ENCODE measurements at places on chromosomes 6 and 20.
A peak's percentile ranks its signal among the peaks of the same experiment; 100 is the strongest.

GRCh38 chr20:40293740-40294139 is 395.3 kb downstream of the MAFB start:
- no peak for DNase-seq
- no peak overlapping the region for H3K4me3 ChIP-seq
- H3K4me1 ChIP-seq, result no peaks in the 10 kb centered on the region

DNA sequence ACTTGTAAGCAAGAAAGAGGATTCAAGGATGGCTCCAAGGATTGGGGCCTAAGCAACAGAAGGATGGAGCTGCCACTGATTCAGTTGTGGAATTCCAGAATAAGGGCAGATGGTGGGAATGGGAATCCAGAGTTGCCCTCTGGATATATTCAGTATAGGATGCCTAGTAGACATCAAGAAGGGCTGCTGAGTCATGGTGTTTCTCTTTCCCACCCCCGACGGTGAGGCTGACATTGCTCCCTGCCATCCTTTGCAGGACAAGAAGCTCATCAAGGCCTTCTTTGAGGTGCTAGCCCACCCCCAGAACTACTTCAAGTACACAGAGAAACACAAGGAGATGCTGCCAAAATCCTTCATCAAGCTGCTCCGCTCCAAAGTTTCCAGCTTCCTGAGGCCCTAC is 11.2 kb upstream of the ZNF76 start:
- DNase-seq, result no peak
- H3K27me3 ChIP-seq, result no peaks in the 10 kb centered on the region
- H3K27ac ChIP-seq, result no peak overlapping the region
- H3K4me1 ChIP-seq, result peaks cover 2% of the 10 kb centered on the region

- DNase-seq, result no peak
- no peak overlapping the region for H3K27ac ChIP-seq
- H3K36me3 ChIP-seq, result no peaks in the 10 kb centered on the region
- no peaks in the 10 kb centered on the region for H3K27me3 ChIP-seq
- H3K4me3 ChIP-seq, result no peak overlapping the region
- no peaks in the 10 kb centered on the region for H3K4me1 ChIP-seq
These were observed 213.8 kb downstream of the IBTK start for GRCh38 chr6:82033631-82034211.

GRCh38 chr6:74937936-74938335 is 267.9 kb downstream of the COL12A1 start:
- no peak overlapping the region for H3K27ac ChIP-seq
- H3K4me3 ChIP-seq, result no peak overlapping the region
- no peak for DNase-seq
- H3K36me3 ChIP-seq, result no peaks in the 10 kb centered on the region
- H3K4me1 ChIP-seq, result no peaks in the 10 kb centered on the region
- no peaks in the 10 kb centered on the region for H3K27me3 ChIP-seq

- no peak for DNase-seq
- H3K4me1 ChIP-seq, result no peaks in the 10 kb centered on the region
- H3K27ac ChIP-seq, result no peak overlapping the region
- H3K4me3 ChIP-seq, result no peak overlapping the region
These were observed 742.7 kb upstream of the SLC35B3 start for GRCh38 chr6:9178071-9178470.

DNA sequence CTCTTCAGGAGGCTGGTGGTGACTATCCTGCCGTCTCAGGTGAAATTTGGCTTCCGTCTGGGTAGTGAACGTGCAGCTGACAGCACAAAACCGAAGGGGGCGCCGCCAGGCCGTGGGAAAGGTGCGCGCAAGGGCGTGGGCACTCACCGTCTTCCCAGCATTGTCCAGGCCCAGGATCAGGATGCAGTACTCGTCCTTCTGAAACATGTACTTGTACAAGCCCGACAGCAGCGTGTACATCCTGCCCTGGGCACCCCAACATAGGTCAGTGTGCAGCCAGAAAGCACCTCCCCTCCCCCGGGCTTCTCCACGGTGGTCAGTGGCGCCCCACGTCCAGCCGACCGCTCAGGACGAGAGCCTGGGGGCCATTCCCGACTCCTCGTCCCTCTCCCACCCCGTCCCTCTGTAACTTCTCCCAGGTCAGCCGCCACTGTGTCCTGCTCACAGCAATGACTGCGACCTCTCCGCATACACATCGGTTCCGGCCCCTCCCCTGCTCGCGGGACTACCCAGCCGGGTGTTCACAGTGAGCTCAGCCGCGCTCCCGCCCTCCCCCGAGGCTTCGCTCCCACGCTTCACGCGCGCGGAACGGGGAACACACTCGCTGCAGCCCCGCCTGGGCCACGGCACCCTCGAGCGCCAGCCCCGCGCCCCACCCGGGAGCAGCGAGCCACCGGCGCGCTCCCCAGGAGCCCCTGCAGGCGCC is 771 bp downstream of the ARFRP1 start:
- peaks cover 59% of the 10 kb centered on the region for H3K36me3 ChIP-seq
- peak overlapping the region; percentile 87 for H3K4me3 ChIP-seq
- H3K27me3 ChIP-seq, result no peaks in the 10 kb centered on the region
- no peak for DNase-seq
- peak overlapping the region; percentile 72 for H3K27ac ChIP-seq
- peaks cover 42% of the 10 kb centered on the region for H3K4me1 ChIP-seq

DNA sequence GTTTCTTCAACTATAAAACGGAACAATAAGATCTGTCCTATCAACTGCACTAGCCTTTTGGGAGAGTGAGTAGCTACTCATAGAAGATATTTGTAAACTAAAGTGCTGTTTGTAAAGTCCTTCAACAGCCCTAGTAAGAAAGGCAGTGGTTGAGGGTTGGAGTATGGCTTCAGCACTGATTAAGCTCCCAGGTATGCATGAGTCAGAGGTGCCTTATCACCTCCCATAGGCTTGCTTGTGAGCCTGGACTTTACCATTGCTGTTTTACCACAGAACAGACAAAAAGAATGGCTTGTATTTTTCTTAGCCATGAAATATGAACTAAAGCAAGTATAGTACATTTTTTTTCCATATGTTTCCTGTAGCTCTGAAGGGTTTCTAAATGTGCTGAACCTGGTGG is 44.1 kb downstream of the SAMD3 start:
- H3K36me3 ChIP-seq, result no peaks in the 10 kb centered on the region
- H3K4me1 ChIP-seq, result peaks cover 3% of the 10 kb centered on the region
- DNase-seq, result no peak
- no peaks in the 10 kb centered on the region for H3K27me3 ChIP-seq

DNA sequence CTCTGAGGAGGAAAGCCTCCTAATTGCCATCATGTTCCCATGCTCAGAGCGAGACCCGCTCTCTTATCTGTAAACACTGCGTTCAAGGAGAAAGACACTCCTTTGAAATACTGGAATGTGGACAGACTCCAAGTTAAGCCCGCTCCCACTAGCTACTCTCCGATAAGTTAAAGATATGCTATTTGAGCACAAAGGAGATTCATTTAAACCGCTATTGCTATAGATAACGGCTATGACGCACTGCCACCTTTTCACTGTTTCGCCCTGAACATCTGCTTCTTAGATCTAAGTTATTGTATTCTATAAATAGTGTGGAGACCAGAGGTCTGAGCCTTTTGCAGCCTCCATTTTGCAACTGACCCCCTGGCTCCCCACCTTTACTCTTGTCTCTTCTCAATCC is 82.3 kb downstream of the GPX5 start:
- H3K4me3 ChIP-seq, result no peak overlapping the region
- peaks cover 51% of the 10 kb centered on the region for H3K27me3 ChIP-seq
- no peaks in the 10 kb centered on the region for H3K36me3 ChIP-seq
- H3K27ac ChIP-seq, result no peak overlapping the region

DNA sequence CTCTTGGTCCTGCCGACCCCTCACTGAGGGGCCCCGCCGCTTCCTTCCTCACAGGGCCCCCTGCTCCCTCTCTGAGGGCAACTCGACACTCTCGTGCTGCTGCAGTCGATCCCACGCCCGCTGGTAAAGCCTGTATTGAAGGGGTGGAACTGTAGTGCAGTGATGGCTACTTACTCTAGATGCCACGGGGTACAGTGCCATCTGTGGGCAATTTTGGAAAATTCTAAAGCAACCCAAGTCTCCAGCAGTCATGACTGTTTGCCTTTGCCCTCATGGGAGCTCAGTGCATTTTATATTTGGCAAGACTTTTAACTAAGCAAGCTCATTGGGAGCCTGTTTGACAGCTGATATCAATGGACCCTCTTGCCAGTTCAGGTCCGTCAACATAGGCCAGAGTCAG is 6.5 kb upstream of the C6orf136 start:
- no peak overlapping the region for H3K27ac ChIP-seq
- DNase-seq, result no peak

DNA sequence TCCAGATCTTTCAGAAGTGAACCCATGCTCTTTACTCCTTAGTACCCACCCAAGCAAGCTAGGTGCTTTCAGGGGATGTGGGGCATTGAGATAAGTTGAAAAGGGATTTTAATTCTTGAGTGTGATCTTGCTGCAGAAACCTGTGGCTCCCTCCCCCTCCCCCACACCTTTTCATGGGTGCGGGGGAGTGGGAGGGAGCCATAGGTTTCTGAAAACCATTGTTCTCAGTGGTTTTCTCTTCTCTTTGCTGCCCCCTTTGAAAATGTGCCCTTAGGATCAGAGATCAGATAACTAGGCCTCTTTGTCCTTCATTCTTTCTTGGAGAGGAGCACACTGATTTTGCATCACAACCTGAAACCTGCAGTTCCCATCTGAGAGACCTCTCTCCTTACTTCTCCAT is 2.4 kb downstream of the PCSK2 start:
- peaks cover 6% of the 10 kb centered on the region for H3K4me1 ChIP-seq
- no peak overlapping the region for H3K27ac ChIP-seq
- peaks cover 49% of the 10 kb centered on the region for H3K27me3 ChIP-seq
- no peaks in the 10 kb centered on the region for H3K36me3 ChIP-seq

GRCh38 chr6:9408402-9409117 is 973.2 kb upstream of the SLC35B3 start:
- H3K36me3 ChIP-seq, result no peaks in the 10 kb centered on the region
- H3K27ac ChIP-seq, result no peak overlapping the region
- H3K4me1 ChIP-seq, result no peaks in the 10 kb centered on the region
- H3K4me3 ChIP-seq, result no peak overlapping the region

DNA sequence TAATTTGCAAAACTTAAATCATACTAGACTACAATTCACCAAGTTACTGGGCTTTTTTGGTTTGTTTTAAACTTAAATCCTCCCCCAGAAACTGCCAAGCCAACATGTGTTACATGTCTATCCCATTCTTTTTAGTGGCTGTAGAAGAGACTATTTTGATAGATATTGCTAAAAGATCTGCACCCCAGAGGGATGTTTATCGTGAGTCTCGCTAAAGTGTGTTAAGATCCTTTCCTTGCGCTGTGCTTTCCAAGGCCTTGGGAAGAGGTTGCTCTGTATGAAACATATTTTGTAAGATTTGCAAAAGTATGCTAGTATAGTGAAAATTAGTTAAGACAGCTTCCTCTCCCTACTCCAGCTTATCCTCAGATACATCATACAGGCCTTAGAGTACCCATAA is 63.0 kb downstream of the GPX5 start:
- H3K4me1 ChIP-seq, result peaks cover 22% of the 10 kb centered on the region
- peaks cover 77% of the 10 kb centered on the region for H3K27me3 ChIP-seq
- no peak overlapping the region for H3K27ac ChIP-seq

DNA sequence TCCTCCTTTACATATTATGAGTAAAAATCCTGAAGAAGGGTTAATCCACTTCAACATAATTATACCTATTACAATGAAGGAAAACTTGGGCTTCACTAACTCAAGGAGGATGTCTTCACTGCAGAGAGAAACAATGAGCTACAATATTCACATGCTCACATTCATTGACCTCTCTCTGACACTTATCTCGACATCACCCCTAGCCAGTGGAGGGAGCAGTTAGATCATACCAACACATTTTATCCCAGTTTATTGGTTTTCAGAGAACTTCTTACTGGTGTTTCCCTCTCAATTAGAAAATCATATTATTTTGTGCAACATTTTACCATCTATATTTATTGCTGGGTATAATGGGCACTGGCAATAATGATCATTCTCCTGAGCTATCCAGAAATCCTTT is 646.5 kb downstream of the TENT5A start:
- H3K4me1 ChIP-seq, result no peaks in the 10 kb centered on the region
- no peak overlapping the region for H3K4me3 ChIP-seq
- no peaks in the 10 kb centered on the region for H3K27me3 ChIP-seq
- H3K27ac ChIP-seq, result no peak overlapping the region

DNA sequence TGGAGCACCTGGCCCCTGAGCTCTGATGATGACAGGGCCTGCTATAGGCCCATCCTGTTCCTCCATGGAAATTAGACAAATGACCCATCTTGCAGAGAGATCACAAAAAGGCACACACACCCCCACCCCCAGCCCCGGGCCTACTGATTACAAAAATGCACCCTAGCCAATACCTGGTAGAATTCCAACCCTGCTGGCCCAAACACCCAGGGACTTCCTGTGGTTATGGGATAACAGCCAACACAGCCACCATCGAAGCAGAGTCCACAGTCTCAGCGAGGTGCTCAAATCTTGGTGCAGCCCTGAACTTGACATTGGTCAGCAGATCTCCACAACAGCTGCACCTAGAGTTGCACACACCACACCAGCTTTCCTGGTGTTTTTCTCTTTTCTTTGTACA is 17.0 kb downstream of the NCR2 start:
- no peaks in the 10 kb centered on the region for H3K4me1 ChIP-seq
- no peaks in the 10 kb centered on the region for H3K36me3 ChIP-seq
- H3K4me3 ChIP-seq, result no peak overlapping the region
- DNase-seq, result no peak
- no peak overlapping the region for H3K27ac ChIP-seq

GRCh38 chr6:108598305-108598863 is 37.7 kb downstream of the FOXO3 start:
- H3K36me3 ChIP-seq, result peaks cover 3% of the 10 kb centered on the region
- peak overlapping the region; percentile 54 for H3K27ac ChIP-seq
- H3K4me1 ChIP-seq, result peaks cover 33% of the 10 kb centered on the region
- no peak for DNase-seq
- H3K27me3 ChIP-seq, result no peaks in the 10 kb centered on the region

DNA sequence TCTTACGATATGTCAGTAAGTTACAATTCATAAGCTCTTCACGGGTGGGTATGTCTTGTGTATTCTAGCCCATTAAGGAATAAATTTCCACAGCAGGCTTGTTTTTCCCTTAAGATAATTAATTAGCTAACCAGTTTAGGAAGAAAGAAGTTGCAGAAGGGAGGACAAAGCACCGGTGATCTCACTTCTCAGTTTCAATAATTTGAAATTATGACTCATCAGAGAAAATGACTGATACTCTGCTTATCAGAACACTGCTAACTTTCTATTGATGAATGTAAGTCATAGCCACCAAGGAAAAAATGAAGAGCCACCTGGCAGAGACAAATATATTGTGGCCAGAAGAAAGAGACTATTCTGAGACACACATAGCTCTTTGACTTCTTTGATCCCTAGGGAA is 35.0 kb upstream of the ENTPD6 start:
- no peak for DNase-seq
- H3K27me3 ChIP-seq, result peaks cover 23% of the 10 kb centered on the region
- no peak overlapping the region for H3K27ac ChIP-seq
- peaks cover 5% of the 10 kb centered on the region for H3K4me1 ChIP-seq
- no peak overlapping the region for H3K4me3 ChIP-seq
- H3K36me3 ChIP-seq, result no peaks in the 10 kb centered on the region

DNA sequence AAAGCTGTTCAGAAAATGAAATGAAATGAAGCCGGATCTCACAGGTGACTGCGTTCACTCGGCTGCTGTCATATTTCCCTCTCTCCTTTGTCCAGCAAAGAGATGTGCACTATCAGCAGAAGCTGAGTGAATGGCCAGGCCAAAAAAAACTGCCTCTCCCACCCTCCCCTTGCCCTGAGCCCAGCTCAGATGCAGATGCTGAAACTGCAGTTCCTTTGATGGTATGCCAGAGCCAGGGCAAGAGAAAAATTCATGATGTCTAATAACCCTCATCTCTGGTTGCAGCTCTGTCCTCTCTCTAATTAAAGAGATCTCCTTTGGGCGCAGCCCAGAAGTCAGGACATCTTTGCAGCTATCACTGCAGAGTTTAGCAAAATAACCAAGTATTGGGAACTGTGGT is 210.5 kb upstream of the RIN2 start:
- H3K36me3 ChIP-seq, result no peaks in the 10 kb centered on the region
- no peak for DNase-seq
- H3K27ac ChIP-seq, result no peak overlapping the region
- no peak overlapping the region for H3K4me3 ChIP-seq
- H3K4me1 ChIP-seq, result no peaks in the 10 kb centered on the region
